MM.1S (cell line): ENCODE measurements at places on chromosomes 1 and 21.

DNA sequence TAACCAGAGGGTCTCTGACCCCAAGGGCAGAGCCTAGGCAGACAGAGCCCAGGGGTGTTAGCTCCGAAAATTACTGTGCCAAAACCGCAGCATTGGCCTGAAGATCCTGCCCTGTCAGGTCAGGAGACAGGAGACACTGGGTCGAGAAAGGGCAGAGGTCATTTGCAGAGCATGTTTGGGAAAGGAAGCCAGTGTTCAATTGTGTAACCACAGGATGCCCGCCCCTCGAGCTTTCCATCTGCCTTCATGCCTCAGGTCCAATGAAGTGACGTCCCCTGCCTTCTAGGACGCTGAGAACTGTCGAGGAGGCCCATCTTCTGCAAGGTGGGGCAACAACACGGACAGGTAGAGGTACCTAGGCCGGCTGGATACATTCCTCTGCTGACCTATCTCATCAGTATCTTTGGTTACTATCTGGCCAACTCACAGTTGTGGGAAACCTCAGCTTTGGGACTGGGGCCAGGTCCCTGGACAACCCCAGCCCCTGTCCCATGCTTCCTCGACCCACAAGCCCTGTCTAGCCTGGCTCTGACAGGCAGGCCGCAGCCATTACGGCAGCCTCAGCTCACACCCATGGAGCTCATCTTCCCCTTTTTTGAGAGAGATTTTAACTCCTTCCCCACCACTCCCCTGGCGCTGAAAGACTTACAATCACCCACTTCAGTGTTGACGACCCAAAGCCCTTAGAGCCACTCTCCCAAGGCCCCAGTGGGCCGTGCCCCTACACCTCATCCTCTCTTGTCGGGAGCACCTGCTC lies 1.3 kb downstream of the ARL8A start:
- DNase-seq = peak; percentile 42

- no peak for DNase-seq
These were observed 47.2 kb upstream of the ST6GALNAC3 start for GRCh38 chr1:76027341-76027740.

DNA sequence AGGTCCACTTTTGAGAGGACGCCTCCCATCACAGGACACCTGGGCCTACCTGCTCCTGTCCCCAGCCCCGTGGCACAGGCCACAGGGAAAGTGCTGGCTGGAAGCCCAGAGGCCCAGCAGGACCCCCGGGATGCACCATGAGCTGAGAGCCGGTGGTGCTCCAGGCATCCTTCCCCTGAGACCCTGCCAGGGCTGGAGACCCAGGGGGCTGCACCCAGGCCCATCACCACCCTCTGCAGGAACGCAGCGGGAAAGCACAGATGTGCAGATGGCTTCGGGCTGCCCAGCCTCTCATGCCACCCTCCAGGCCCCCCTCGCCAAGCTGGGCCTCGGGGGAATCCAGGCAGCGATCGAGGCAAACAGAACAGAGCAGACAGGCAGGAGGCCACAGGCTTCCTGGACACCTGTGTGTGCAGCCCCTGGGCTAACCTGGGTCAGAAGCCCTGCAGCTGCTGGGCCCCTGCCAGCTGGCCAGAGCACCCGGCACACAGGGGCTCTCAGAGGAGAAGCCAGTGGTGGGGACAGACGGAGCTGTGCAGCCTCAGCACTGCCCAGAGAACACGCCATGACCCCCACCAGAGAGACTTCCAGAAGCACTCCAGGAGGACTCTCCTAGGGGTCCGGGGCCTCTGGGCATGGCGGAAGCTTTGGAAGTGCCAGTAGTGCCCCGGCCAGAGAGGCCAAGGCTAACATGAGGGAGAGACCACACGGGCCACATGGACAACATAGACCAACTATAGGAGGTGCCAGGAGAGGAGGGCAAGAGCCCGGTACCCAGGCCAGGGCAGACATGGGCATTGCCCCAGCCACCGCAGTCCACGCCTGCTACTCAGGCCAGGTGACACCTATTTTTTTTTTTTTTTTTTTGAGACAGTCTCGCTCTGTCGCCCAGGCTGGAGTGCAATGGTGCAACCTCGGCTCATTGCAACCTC lies 71.4 kb downstream of the ARHGEF16 start:
- DNase-seq = no peak

GRCh38 chr1:54324251-54325140 lies 81.7 kb downstream of the SSBP3 start:
- no peak for DNase-seq

- no peak for DNase-seq
These were observed 23.8 kb downstream of the PIP5K1A start for GRCh38 chr1:151222130-151222529.

DNA sequence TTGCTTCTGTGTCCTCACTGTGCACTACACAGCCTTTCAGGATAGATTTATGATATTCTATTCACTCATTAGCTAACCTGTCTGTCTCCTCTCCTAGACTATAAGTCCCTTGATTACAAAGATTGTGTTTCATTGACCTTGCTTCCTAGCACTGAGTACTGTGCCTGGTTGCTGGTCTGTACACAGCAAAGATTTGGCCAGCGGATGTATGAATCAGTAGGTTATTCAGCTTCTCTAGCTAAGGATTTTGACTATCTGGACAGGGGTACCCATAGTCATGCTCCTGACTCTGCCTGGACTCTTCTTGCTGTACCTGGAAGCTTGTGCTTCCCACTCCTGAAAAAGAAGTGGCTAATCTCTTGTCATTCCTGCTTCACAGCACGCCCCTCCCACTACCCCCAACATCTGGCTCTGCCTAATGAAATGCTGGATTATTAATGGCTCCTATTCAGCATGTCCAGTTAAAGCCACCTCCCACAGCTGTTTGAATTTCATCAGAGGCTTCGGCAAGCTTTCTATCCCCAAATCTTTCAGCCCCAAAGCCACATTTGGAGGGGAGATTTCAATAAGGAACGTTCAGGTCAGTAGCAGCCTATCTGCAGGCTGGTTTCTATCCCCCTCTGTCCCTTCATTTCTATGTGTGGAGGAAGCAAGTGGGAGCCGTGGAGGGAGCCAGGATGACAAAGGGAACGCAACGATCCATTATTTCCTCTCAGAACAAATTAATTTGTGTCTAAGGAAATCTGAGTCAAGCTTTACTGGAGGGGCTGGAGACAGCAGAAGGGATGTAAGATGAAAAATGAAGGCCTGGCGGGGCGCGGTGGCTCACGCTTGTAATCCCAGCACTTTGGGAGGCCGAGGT lies 64.8 kb upstream of the PPM1J start:
- no peak for DNase-seq

DNA sequence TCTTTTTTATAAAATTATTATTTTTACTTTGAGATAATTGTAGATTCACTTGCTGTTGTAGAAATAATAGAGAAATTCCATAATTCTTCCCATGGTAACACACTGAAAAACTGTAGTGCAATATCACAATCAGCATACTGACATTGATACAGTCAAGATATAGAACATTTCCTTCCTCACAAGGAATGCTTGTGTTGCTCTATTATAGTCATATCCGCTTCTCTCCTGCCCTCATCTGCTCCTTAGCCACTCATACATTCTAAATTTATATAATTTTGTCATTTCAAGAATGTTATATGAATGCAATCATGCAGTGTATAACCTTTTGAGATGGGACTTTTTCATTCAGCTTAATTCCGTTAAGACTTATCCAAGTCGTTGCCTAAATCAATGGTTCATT lies 320.2 kb downstream of the BARHL2 start:
- DNase-seq = no peak

DNA sequence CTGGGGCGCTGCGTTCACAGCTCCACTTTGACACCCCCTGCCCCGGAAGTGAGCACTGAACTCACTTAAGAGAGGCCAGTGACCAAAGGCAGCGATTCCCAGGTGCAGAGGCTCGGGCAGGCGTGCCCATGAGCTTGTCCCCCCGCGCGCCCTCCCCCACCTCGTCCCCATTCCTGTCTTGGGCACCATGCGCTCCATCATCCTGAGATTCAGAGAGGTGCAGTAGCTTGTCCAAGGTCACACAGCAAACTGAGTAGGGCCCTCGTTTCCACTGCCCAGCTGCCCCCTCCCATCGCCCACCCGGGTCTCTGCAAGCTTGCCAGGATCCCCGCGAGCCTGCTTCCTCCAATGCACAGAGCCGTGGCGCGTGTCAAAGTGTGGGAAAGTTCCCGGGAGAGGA lies 68.0 kb downstream of the SYT2 start:
- no peak for DNase-seq

DNA sequence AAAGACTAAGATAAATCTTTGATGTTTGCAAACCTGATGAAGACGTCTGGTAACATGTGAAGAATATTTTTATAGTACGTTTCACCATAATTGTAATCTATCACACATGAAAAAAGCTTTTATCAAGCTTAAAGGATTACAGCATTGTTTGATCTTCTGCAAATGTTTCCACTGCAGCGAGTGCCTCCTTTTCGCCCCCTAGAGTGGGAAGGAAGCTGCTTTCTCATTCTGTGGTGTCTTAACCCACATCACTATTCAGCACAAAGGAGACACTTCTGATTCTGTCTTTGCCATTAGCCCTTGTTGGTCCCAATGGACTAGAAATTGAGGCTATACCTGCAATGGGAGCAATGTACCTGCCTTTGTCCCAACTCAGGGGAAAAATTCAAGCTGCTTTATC lies 46.0 kb upstream of the IL12RB2 start:
- no peak for DNase-seq

DNA sequence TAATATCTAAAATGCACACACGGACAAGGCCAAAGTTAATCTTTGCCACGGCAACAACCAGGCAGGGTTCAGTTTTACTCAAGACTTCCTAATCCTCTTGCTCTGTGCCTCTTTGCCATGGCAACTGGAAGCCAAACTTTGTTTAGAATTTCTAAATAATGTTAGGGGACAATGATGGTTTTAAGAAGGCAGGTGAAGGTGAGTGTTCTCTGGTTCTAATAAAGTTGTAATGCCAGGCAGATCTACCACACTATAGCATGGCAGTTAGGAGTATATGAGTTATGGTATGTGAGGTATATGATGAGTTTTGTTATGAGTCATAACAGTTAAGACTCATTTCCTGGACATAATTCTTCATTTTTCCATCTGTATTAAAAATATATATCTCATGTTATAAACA lies 2.7 kb downstream of the PTPRC start:
- DNase-seq = no peak

- no peak for DNase-seq
These were observed 116.2 kb downstream of the PLXNA2 start for GRCh38 chr1:208127792-208128529.

DNA sequence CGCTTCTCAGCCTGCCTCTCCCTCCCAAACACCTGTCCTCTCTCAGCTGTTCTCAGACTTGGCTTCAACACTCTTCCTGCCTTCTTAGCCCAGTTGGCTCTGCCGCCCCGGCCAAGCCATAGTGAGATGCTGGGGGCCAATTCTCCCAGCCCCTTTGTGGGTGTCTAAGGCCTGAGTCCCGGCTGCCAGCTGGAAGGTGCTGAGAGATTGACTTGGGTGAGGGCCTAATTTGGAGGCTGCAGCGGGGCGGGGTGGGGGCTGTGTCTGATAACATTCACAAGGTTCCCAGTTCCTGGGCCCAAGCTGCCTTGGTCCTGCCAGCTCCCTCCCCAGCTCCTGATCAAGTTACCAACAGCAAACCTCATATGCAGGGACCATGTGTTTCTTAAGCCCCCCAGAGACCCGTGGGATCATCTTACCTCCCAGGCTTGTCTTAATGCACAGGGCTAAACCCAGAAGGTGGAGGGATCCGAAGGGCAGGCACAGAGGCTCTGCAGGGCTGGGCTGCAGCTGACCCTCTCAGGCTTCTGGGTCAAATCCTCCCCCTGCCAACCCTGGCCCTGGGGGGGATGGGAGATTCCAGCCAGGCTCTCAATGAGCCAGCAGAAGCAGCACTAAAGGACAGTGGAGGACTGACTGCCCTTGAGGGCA lies 9.8 kb downstream of the INKA2 start:
- no peak for DNase-seq

- no peak for DNase-seq
These were observed 2.0 kb downstream of the KCND3 start for GRCh38 chr1:111987502-111987901.

- DNase-seq = no peak
These were observed 43.3 kb downstream of the IARS2 start for GRCh38 chr1:220137019-220137786.

DNA sequence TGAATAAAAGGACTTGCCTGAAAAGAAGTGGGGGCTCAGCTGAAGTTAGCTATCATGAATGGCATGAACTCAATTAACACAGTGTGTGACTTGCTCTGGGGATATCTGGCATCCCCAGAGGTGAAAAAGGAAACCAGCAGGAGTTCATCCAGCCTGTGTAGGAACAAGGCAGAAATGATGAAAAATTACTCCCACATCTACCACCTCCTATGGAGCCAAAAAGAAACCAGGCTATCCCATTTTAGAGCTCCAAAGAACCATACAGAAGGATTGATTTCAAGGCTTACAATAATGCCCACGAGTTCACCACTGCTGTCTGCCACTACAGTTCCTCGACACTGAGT lies 25.3 kb downstream of the TP53BP2 start:
- no peak for DNase-seq

DNA sequence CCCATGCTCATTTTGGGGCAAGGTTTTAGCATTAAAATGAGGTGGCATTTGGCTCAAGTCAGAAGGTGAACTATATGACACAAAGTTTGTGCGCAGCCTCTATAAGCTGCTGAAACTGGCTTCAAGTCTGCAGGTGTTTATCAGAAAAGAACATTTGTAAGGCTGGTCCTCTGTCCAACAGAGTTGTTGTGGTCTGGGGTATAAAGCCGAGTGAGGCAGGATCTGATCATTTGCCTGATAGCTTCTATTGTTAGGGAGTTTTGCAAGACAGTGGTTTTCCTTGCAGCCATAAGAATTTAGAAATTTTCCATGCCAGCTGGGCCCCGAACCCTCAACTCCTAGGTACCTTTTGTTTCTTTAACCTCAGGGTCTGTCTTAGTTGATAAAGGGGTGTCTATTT lies 130.8 kb downstream of the PGBD5 start:
- no peak for DNase-seq

- DNase-seq = no peak
These were observed 10.1 kb downstream of the ZZZ3 start for GRCh38 chr1:77672374-77672773.

DNA sequence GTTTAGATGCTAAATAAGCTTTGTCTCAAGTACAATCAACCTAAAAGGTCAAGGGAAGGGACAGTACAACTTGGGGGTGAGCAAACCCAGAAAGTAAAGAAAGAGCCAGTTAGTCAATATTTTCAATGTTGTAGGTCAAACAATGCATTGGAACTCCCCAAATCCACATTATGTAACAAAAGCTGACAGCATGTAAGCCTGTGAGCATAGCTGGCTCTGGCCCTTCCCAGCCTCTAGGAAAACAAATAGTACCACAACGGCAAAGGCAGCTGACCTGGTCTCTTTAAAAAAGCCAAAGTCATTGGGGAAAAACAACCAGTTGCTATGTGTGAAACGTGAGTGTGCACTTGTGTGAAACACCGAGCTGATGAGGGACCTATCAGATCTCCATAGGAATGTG lies 3.4 kb downstream of the CBR1 start:
- DNase-seq = no peak

DNA sequence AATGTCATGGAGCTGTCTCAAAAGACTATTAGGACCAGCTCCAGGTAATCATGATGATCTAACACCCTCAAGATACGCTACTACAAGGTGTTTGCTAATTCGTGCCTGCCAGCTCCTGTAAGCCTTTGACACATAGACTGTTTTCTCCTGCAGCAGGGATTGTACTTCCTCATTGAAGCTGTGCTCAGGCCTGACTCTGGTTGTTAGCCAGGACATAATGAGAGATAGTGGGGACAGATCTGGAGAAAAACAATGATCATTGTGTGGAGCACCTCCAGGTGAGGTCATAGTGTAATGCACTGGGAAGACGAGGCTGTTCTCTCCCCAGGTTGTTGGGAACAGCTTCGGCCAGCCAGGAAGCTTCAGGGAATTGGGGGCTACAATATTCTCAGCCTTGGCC lies 94.6 kb downstream of the SETD4 start:
- no peak for DNase-seq
